Osteoblast (primary cell): ENCODE measurements at places on chromosomes 1 and 21. TPM values are rescaled to one million over a fixed set of nuclear protein-coding genes. Genes with fewer than 3 reads are reported as not detected.
A peak's percentile ranks its signal among the peaks of the same experiment; 100 is the strongest.

The PALMD gene
- total RNA-seq = 2.5 and 5.6 TPM in 2 replicates

DNA sequence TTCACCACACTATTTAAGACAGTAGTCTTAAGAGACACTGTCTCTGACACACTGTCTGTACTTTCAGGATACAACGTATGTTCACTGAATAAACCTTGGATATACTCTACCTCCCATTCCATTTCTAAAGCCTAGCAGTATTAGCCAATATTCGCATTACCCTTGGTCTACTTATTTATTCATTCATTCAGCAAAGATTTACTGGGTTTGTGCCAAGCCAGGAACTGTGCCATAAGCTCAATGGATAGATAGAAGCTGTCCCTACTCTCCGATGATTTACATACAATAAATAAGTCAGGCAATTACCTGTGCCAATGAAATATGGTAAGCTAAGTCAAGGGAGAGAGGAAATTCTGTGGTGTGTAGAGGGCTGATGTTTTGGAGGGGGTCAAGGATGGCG lies 195.2 kb upstream of the RAB4A start:
- DNase-seq = no peak

GRCh38 chr1:164466001-164466421 lies 93.0 kb upstream of the PBX1 start:
- DNase-seq = no peak

The LCE5A gene
- total RNA-seq = not detected in 2 replicates

DNA sequence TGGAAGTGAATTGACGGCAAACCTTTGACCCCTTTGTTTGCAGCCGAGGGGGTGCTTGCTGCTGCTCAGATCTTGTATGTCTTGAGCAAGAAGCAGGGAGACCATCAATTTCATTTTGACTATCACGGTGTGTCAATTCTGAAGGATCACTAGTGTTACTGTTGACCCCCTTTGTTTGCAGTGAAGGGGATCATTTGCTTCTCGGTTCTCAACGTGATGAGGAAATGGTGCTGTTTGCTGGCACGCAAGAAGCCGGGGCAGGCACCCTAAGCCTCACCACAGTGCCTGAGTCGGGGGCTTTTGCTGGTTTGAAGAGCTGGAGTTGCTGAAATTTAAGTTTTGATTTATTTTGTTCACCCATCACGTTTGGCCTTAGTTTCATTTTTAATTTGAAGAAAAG lies 7.5 kb downstream of the RBM15 start:
- no peak for DNase-seq

- DNase-seq = no peak
These were observed 118.2 kb downstream of the RRAGC start for GRCh38 chr1:38741341-38741740.

GRCh38 chr21:32562915-32563314 lies 22.4 kb downstream of the TCP10L start:
- DNase-seq = no peak

The LHX8 gene
- not detected in 2 replicates for total RNA-seq

GRCh38 chr1:246680696-246681130 lies 43.5 kb upstream of the SCCPDH start:
- no peak for DNase-seq

The DFFB gene
- total RNA-seq = 5.1 and 8.3 TPM in 2 replicates

The LRRC38 gene
- total RNA-seq = not detected in 2 replicates

The WNT2B gene
- total RNA-seq = 1.5 and 2.2 TPM in 2 replicates

DNA sequence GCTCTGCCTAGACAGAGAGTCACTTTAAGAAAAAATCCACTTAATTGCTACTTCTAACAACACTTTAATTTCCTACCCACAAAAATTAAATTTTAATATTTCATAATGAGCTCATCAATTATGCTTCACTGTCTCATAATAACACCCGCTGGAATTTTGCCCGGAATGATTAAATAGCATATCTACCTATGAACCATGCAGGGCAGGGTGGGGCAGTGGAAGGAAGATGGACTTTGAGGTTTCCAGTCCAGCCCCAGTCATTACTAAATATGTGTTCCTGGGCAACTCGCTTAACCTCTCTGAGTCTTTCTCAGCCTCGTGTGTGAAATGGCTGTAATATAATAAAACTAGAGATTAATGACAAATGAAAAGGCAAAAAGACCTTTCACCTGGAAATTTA lies 32.8 kb upstream of the SLC45A1 start:
- DNase-seq = no peak

GRCh38 chr1:119952496-119952895 lies 56.2 kb upstream of the ADAM30 start:
- DNase-seq = no peak

- DNase-seq = peak; percentile 87
These were observed 50.0 kb downstream of the TBCE start for GRCh38 chr1:235417086-235417697.

The ANKRD65 gene
- 1.2 and 1.8 TPM in 2 replicates for total RNA-seq

The NBPF4 gene
- total RNA-seq = under 0.01 TPM in 1 of 2 replicates, not detected in the other

DNA sequence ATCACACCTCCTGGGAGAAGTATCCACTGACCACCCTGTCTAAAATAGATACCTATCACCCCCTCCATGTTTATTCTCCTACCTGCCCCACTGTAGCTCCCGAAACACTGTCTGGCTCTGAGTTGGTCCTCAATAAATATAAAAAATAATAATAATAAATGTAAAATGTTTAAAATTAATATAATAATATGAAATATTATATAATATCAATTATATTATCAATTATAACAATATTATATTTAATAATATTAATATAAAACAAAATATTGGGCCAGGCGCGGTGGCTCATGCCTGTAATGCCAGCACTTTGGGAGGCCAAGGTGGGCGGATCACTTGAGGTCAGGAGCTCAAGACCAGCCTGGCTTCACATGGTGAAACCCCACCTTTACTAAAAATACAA lies 52.3 kb upstream of the TIAM1 start:
- no peak for DNase-seq

DNA sequence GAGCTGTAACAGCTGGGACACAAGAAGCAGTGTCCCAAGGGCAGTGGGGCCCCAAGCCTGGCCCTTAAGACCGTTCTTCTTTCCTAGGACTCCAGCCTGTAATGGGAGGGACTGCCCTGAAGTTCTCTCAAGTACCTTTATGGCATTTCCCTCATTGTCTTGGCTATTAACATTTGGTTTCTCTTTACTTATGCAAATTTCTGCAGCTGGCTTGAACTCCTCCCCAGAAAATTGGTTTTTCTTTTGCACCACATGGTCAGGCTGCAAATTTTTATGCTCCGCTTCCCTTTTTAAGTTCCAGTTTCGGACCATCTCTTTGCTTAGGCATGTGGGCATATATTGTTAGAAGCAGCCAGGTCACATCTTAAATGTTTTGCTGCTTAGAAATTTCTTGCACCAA lies 3.1 kb upstream of the MROH9 start:
- no peak for DNase-seq

The STRIP1 gene
- total RNA-seq = 51.0 and 51.4 TPM in 2 replicates

The ELF3 gene
- total RNA-seq = under 0.01 TPM in 2 replicates

- DNase-seq = no peak
These were observed 972 bp upstream of the KDM4A start for GRCh38 chr1:43648876-43649477.

- DNase-seq = no peak
These were observed 71.3 kb upstream of the TLR5 start for GRCh38 chr1:223214261-223214807.
